Mesendoderm (in vitro differentiated cells): ENCODE measurements at places on chromosomes 7 and 10.

- no peak overlapping the region for H3K27ac ChIP-seq
- H3K27me3 ChIP-seq = no peaks in the 10 kb centered on the region
- no peak overlapping the region for H3K4me3 ChIP-seq
- no peaks in the 10 kb centered on the region for H3K36me3 ChIP-seq
Measured at GRCh38 chr10:99965700-99966099, 44.0 kb downstream of the DNMBP start.

GRCh38 chr10:92420546-92421275 is 129.7 kb downstream of the MARCHF5 start:
- H3K27ac ChIP-seq = no peak overlapping the region
- H3K36me3 ChIP-seq = no peaks in the 10 kb centered on the region
- peaks cover 2% of the 10 kb centered on the region for H3K4me1 ChIP-seq
- H3K4me3 ChIP-seq = no peak overlapping the region
- H3K27me3 ChIP-seq = no peaks in the 10 kb centered on the region

DNA sequence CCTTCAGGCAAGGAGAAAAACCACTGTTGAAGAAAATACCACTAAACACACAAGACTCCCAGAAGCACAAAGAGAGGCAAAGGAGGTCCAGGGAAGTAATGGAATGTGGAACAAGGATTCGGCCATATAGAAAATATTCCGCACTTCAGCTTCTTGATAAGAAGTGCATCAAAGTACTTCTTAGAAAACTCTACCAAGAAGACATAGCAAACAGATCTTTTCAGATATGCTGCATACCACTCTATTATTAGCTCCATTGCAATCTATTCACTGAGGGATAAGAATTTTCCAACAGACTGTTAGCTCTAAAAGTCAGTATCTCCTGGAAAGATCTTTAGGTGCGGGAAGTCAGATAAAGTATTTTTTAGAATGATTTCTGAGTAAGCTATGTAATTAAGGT is 231.8 kb downstream of the WDR11 start:
- no peak overlapping the region for H3K4me3 ChIP-seq
- no peaks in the 10 kb centered on the region for H3K36me3 ChIP-seq
- DNase-seq = no peak
- no peaks in the 10 kb centered on the region for H3K27me3 ChIP-seq

- H3K27me3 ChIP-seq = no peaks in the 10 kb centered on the region
- H3K4me1 ChIP-seq = no peaks in the 10 kb centered on the region
- DNase-seq = no peak
- H3K4me3 ChIP-seq = no peak overlapping the region
Measured at GRCh38 chr10:44415121-44415520, 30.2 kb upstream of the CXCL12 start.
